ENCODE measurements at places on chromosomes 11 and 22.

- no peak for DNase-seq
These were observed 63.5 kb upstream of the DRD2 start for GRCh38 chr11:113538451-113539412.

DNA sequence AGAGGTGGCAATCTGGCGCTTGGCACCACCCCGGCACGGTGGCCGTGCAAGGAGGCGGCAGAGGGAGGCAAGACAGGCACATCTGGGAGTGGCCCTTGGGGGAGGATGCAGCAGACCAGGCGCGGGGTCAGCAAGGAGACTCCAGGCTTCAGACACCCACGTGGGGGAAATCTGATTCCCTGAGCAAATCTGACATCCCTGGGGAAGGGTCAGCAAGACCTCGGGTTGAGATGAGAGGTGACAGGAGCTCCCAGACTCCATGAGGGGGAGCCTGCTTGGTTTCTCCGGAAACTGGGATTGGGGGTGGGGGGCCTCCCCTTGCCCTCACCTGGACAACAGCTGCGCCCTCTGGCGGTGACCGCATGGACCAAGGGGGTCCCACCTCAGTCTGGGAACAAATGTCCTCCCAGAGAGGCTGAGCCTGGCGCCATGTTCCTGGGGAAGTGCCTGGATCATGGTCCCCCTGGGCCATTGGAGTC lies 4.0 kb upstream of the RCOR2 start:
- no peak for DNase-seq

- no peak for DNase-seq
These were observed 38.4 kb upstream of the EMID1 start for GRCh38 chr22:29167032-29167911.

DNA sequence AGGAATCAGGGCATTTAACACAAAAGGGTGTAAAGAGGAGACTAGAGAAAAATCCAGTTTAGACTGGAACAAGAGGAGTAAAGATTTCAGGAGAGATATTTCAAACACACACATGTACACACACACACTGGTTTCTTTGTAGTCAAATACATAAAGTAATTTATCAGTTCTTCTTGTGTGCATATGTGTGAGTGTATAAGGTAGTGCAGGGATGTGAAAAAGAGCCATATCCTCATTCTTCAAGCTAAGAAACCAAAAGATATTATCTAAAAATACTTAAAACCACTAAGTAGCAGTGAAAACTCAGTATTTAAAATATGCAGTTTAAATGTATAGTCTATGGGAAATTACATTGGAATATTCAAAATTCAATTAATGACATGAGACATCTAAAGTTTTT lies 52.5 kb upstream of the CARD18 start:
- no peak for DNase-seq

DNA sequence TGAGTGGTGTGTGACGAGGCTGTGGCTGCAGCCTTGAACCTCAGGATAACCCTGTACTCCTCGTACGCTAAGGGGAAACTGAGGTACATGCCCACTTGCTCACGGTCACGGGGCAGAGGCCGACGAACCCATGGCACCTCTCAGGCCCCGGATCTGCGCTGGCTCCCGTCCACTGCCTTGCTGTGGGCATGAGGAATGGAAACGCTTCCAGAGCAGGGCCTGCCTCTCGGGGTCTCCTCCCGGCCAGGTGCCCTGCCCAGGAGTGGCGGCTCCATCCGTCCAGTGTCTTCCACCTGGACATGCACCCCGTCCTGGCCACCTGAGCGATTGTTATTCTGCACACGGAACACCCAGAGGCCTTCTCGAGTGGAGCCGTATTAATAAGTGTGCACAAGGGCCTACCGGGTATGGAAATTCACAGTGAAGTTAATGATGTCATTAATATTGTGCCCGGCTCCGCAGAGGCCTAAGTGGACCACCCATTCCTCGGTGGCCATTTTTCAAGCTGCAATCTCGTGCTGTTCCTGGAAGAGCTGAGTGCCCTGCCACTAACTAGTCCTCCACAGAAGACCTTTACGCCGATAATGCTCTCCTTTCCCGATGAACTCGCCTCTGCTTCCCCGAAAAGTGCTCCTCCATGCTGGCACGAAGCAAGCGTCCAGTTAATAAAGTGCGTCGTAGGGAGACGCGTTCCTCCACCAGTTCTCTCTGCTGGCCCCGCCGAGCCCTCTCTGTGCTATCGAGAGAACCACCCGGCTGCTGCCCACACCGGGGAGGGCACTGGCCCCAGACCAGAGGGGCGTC lies 927.9 kb downstream of the BRD1 start:
- no peak for DNase-seq

DNA sequence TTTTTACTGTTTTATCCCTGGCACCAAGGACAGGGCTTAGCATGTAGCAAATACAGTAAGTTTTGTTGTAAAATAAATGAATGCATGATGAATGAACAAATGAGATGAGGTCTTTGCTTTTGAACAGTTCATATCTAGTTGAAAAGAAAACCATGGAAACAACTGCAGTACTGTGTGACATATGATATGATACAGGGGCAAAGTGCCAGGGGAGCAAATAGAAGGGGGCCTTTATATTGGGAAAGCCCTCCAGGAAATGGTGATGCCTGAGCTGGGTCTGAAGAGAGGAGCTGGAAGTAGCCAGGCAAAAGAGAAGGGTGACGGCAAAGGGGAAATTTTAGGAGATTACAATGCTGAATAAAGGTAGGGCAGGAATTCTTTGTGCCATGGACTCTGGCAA lies 63.8 kb upstream of the UCP3 start:
- no peak for DNase-seq

DNA sequence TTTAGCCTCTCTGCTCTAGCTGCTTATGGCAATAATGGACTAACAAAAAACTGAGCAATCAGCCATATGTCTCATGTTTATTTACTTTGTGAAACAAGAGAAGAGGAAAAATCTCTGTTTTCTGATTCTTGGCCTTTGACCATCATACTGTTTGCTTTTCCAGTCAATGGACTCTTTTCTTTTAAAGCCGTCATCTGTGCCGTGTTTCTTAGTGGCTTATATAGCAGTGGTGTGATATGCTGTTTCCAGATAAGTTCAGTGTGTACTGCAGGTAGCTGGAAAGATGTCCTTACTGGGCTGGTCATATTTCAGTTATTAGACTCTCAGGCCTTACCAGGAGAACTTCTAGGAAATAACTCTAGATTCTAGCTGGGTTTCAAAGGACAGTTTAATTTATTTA lies 33.6 kb upstream of the TECTA start:
- DNase-seq = no peak

DNA sequence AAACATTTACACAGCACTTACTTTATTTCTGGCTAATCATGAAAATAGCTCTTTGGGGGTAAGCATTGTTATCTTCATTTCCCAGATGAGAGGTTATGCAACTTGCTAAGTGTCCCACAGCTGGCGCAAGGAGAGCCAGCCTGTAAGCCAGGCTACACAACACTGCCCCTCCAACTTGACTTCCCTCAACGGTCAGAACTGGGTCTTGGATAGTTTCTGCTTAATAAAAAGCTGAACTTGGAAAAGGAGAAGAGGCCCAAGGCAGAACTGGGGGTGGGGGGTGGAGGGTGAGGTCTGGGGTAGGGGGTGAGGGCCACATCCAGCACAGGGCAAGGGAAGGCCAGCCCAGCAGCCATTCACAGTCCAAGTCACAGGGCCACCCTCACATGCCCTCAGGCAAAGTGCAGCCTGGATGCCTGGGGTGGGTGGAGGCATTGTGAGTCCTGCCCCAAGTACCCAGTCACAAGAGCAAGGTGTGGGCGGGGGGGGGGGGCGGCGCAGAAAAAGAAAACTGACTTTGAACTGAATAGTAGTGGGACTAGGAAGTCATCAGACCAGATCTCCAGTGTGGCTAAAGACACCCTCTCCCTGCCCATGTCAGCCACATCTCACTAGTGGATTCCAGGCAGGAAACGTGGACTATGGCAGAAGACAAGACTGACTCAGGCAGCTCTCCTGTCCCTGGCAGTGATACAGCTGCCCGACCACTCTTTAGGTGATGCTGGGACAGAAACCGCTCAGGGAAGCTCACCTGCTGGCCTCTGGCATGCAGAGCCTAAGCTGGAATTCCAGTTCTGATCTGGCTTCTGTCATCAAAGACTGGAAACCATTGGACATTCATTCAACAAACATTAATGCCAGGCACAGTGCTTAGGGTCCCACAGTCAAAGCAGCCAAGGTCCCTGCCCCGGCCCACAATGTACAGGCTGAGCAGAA lies 52.4 kb downstream of the PACSIN2 start:
- no peak for DNase-seq
